ENCODE measurements at places on chromosomes 11 and 22. TPM values are rescaled to one million over a fixed set of nuclear protein-coding genes. Genes with fewer than 3 reads are reported as not detected.

The CABP4 gene
- 1.2 TPM for total RNA-seq

The FAR1 gene
- total RNA-seq, result 40.1 TPM

The OR5A1 gene
- total RNA-seq, result not detected

The OR4A16 gene
- not detected for total RNA-seq

DNA sequence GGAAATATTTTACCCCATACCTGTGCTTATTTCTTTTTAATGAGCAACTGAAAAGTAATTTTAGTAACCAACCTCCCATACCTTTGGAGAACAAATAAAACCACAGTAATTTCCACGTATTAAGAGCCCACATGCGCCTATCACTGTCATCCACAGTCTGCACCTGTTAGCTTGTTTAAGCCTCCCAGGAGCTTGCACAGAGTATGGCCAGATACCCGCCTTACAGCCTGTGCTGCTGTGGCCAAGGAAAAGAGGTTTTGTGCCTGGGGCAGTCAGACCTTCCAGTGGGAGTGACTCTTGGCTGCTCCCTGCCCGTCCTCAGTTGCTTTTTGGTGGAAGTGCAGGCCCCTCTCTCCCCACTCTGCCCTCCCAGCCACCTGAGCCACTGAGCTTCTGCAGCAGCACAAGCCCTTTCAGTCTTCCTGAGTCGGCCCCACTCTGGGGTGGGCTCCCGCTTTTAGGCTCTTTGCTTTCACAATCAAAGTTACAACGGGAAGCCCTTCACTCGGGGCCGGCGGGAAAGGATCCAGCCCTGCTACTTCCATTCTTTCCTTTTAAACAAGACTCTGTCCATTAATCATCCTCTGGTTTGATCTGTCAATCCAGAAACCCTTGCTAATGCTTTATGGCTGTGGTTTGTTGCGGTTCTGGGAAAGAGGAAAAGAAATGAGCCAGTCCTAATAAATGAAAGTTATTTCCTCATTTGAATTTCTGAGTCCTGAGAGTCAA, 308.8 kb downstream of the TBC1D22A start:
- no peak for DNase-seq

GRCh38 chr11:64358536-64358906, 441 bp upstream of the RPS6KA4 start:
- DNase-seq, result no peak

DNA sequence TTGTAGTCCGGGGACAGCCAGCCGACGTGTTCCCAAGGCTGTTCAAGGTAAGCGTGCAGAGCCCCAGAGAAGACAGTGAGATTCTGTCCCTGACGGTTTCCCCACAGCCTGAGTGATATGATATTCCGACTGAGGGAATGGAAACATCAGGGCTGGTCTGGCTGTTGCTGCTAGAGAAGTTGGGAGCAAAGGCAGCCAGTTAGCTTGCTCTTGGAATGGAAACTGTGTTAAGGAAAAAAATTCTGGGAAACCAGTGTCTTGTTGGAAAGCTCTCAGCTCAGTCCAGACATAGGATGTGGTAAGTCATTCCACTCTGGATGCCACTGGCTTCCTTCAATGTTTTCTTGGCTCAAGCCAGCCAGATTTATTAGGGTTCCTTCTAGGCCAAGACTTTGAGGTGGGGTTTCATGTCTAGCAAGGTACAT, 8.8 kb downstream of the CRY2 start:
- no peak for DNase-seq

GRCh38 chr11:19985111-19985510, 175.2 kb downstream of the DBX1 start:
- no peak for DNase-seq
